ENCODE measurements at places on chromosomes 13 and 19.
A peak's percentile ranks its signal among the peaks of the same experiment; 100 is the strongest.

DNA sequence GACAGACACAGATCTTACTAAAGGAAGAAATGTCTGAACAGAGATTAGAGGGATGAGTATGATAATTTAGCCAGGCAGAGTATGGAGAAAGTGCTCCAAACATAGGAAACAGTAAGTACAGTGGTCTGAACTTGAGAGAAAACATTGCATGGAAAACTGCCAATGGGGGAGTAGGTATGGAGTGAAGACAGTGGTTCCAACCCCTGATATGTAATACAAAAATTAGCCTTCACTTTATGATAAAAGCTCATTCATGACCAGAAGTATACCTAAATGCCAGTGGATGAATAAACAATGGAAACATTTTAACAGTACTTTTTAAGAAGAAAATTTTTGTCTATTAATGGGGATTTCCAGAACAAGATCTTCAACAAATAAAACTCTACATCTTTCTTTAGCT is 334.0 kb downstream of the DIAPH3 start:
- no peak for DNase-seq

DNA sequence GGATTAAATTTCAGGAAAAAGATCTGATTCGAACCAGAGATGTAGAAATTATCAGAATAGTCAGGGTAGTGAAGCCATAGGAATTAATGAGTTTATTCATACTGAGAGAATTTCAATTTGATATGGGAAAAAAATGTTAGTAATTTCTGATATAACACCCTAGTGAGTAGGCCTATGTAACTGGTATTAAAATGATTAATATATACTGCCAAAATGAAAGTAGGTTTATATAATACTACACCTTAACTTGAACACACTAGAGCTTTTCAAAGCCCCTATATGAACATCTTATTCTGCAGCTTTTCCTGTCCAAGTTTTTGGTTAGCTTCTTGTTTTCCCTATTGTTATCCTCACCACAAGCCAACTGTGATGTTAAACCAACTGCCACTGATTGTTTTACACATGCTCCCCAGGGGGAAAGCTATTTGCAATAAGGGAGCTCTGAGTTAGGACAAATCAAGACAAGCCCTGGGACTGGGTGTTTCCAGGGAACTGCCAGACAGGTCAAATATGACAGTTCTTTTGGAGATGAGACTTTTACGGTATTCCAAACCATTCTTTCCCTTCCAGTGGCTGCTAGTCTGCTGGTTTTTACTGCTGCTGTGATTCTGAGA is 45.3 kb downstream of the FNDC3A start:
- DNase-seq, result no peak

DNA sequence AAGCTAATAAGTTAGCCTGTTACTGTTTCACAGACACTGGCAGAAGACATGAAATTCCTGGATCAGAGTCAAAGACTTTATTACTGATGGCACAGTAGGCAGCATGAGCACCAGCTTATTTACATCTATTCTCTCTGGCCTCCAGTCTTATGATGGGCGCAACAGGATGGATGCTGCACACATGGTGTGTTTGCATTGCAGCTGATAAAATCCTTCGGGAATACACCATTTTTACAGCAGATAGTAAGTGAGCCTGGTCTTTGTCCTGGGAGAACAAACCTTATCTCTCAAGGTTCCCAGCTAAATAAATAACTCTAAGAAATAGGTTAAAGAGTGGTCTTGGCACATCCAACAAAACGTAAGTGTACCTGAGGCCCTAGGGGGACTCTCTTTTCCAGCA is 16.0 kb downstream of the EPSTI1 start:
- no peak for DNase-seq

- DNase-seq, result peak; percentile 46
Measured at GRCh38 chr19:2722541-2723344, 1.6 kb upstream of the DIRAS1 start.

- DNase-seq, result no peak
Measured at GRCh38 chr19:14035706-14036105, 4.1 kb downstream of the IL27RA start.

DNA sequence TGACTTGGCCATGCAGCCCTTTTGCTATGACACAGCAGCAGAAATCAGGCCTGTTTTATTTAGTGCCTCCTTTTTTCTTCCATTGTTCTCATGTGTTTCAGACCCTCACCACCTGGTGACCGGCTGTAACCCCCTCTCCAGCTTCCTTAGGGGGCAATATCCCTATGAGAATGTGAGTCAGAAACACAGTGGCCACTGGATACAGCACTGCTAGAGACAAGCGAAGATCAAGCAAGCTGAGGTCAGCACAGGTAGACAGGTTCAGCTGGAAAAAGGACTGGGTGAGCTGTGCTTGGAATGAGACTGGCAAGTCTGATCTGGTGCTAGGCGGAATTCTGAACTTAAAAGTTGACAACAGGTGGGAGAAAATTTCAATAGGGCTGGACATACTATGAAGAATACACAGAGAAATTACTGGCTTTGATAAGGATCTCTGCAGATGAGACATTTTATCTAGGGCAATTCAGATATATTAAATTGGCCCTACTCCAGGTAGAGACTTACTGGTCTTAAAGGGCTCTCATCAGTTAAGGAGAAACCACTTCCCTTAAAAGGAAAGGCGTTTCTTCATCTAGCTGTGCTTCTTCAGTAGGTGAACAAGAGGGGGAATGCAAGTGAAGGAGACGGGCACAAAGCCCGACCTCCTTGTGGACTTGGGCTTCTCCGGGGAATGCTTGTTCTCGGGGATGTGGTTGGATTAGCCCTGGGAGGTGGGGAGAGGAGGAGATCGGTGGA is 83.3 kb downstream of the ERCC5 start:
- peak; percentile 75 for DNase-seq

DNA sequence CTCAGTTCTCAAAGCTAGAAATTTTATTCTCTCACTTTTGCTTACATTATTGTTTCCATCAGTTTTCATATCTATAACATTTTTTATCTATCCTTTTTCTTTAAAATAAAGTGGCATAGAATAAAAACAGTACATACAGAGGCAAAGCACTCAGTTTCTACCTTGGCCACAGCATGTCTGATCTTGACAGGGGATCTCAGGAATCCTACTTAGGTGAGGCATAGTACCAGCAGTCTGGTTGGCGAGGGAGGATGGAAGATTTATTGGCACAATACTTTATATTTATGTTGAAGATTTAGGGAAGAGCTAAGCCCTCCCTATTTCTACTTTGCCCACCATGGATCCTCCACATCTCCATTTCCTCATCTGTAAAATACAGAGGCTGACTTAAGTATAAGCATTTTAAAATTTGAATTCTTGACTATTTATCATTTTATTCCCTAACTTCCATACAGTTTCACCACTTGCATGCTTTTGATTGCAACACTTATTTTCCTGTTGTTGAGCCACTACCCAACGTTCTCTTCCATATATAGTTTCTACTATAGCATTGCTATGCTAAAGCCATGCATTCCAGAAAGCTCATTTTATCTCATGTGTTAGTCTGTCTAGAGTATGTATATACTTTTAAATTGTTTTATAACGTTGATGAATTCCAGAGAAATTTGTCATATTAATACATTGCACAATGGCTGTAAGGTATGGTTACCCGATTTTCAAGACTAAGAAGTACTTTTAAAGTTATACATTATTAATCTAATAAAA is 506.7 kb downstream of the KCTD12 start:
- DNase-seq, result no peak

DNA sequence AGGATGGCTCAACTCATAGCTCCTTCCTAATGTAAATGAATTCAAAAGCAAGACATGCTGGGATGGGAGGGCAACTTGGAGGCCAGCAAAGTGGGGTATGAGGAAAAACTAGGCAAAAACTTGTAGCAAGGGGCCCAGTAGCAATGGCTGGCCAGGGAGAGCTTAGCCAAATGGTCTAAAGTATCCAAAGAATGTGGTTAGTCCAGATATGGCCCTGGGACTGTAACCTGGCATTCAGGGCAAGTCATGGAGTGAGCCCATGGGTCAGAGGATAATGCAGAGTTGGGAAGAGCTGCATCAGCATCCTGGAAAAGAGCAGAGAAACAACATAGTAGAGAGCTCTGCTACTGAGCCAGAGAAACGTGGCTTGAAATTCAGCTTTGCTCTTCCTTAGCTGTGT is 191.7 kb downstream of the SUCLA2 start:
- DNase-seq, result no peak

- no peak for DNase-seq
Measured at GRCh38 chr13:46571189-46571908, 18.4 kb downstream of the LRCH1 start.

- DNase-seq, result peak; percentile 67
Measured at GRCh38 chr19:46787331-46788261, 798 bp downstream of the SLC1A5 start.

- peak; percentile 86 for DNase-seq
Measured at GRCh38 chr19:51783372-51783771, 11.6 kb upstream of the FPR3 start.

GRCh38 chr19:53532362-53532761 is 5.6 kb upstream of the ZNF331 start:
- no peak for DNase-seq

- DNase-seq, result no peak
Measured at GRCh38 chr13:83232626-83233025, 649.6 kb downstream of the SLITRK1 start.

DNA sequence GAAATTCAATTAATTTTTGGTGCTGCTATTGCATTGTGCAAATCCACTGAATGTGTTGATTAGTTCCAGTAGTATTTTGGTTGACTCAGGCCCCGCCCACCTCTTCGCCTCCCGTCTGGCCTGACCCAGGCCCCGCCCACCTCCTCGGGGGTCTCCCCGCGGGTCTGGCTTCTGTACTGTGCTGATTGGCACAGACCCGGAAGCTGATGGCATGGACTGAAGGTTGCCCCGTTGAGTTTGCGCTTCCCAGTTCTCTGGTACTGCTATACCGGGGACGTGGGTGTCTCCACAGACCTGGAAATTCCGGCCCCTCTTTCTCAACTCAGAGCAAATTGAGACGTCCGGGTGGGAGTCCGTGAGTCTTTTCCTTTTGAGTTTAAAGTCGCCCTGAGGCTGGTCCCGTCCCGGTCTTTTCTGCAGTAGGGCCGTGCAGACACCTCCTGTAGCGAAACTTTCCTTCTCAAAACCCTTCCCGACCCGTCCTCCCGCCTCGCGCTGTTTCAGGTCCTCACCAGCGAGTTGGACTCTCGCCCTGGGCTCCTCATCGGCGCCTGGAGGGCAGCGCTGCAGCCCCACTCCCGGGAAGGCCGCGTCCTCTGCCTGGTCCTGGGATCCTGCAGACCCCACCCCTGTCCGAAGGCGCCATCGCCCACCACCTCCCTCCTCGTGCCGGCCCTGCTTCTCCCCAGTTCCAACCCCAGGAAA is 14.8 kb downstream of the ZNF701 start:
- DNase-seq, result no peak

DNA sequence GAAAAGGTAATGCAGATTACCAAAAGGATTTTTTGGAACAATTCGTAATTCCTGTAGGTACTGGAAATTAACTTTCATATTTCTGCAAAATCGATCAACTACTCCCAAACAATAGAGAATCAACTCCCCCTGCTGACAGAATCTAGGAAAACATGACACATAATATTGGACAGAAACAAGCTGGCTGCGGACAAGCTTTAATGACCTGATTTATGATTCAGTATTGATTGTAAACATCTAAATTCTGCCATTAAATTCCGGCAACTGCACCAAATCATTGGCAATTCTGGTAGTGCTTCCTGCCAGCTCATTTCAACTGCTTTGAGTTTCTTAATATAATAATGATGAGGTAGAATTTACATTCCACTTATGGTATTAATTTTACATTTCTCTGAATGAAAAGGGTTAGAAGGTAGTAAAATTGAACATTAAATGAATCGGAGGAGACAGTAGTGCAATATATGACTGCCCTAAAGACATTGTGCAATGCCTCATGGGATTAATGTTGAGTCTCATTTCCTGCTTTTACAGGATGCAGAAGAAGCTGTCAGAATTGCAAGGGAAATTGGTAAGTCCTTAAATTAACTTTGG is 146.5 kb downstream of the PCCA start:
- DNase-seq, result peak; percentile 70

DNA sequence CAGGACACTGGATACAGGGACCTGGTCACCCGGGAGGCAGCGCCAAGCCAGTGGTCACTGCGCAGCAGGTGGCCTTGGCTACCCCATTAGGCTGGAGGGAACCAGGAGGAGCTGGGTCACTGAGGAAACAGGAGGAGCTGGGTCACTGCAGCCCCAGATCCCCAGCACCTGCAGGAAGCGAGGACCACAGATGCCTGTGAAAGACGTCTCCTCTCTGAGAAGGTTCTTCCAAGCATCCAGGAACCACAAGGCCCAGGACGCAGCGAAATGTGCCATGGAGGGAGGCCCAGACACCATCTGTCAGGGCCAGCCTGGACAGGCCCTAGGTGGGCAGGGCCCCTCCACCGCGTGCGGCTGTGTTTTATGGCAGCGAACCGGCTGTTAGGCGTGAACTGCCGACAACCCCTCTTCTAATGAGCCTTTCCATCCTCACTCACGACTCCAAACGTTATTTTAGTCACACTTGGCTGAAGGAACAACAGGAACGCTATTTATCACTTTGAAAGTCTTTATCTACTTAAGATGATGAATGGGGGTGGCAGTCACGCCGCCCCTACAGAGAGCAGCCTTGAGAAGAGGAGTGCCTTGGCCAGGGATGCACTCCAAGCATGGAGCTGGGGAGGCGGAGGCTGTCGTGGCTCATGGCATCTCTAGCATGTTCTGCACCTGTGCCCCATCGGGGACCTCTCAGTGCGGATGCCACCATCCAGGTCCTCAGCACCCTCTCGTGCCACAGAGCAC is 53.3 kb downstream of the CEBPG start:
- DNase-seq, result no peak

DNA sequence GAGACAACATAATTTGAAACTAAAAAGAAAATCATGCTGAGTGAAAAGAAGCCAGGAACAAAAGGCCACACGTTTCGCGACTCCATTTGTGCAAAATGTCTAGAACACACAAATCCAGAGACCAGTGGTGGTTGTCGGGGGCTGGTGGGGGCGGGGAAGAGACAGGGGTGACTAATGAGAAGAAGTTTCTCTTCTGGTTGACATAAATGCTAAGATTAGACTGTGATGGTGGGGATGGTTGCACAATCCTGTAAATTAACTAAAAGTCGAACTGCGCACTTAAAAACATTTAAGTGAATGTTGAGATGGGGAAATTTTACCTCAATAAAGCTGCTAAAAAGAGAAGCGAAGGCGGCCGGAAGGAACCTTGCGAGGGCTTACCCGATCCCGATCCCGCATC is 7.1 kb downstream of the AKAP8 start:
- DNase-seq, result no peak

DNA sequence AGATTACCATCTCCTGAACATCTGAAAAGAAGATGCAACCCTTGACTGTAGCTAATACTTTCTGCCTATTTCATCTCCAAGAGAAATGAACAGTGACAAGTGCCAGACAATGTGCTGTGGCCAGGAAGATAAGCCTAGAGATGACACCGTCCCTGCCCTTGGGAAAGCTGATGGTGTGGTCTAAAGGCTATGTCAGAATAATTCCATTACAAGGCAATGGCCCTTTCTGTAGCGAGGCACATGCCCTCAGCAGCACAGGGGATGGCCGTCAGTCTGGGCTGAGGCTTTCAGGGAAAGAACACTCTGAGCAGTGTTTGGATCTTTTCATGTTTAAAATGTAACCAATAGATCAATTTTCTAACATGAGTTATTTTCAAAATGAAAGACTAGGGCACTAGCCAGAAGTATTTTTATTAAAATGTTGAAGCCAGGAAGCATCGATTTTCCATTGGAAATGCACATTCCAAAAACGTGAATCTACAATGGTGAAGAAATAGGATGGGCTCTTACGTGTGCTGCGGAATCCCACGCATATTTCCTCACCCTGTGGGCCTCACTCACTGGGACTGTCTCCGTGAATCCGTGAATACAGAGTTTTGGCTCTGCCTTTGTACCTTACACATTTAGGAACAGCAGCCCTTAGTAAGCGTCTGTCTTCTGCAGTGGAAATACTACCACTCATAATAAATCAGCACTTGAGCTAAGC is 22.0 kb downstream of the COL4A1 start:
- no peak for DNase-seq
